ENCODE measurements at places on chromosomes 3 and 15.

GRCh38 chr3:17983106-17983505 lies 240.7 kb upstream of the TBC1D5 start:
- DNase-seq: no peak

DNA sequence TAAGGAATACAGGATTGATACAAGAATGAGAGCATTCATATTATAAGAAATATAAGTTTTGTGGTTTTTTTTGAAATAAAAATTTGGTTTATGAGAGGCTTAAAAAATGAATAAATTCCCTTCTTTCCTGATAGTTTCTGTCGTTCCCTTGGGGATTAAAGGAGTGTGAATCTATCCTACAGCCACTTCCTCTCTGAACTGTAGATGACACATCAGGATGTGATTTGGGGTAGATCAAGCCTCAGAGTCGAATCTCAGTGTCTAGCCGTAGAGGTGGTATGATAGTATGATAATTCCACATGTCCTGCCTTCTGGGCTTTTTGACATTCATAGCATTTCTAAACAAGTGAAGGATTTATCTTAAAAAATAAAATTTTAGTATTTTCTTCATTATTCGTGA lies 343.1 kb downstream of the LPP start:
- no peak for DNase-seq

- DNase-seq: no peak
Measured at GRCh38 chr3:44409640-44410410, 67.6 kb downstream of the ZNF445 start.

DNA sequence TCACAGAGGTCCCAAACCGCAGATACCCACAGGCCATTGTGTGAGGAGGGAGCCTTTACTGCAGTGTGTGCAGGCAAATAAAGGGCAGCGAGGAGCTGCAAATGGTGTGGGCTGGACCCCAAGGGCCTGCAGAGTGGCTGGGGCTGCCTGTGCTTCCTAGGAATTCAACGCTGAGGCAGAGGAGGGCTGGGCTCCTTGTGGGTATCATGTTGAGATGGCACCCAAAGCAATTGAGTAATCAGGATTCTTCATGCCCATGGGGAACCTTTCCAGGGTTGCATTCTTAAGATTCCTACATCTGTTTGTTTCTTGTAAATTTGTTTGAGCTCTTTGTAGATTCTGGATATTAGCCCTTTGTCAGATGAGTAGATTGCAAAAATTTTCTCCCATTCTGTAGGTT lies 85.4 kb upstream of the LIPC start:
- no peak for DNase-seq

- DNase-seq: no peak
Measured at GRCh38 chr3:139472380-139473010, 3.8 kb downstream of the RBP2 start.

DNA sequence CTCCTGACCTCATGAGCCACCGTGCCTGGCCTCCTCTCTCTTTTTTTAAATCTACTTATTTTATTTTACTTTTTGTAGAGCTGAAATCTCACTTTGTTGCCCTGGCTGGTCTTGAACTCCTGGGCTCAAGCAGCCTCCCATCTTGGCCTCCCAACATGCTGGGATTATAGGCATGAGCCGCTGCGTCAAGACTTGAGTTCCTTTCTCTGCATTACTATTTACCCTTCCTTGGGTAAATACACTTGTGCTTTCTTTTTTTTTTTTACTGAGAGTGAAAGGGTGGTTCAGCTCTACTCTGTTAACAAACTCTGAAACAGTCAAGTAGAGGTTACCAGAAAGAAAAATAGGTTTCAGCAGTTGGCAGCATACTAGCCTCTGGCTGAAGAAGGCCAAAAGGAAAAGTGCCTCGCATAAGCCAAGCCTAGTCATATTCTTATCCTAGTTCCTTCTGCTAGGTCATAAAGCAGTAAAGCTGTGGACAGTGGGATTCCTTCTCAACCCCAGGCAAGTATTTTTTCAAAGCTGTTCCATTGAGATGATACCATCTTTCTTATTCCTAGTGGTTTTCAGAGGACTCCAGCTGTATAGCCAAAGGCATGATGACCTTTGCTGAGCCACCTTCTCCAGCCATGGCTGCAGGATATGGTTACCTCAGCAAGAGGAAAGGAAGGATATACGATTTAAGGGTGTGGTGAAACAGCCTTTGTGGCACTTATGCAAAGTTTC lies 135.1 kb downstream of the RBPMS2 start:
- DNase-seq: no peak

- no peak for DNase-seq
Measured at GRCh38 chr15:89119489-89120478, 31.5 kb downstream of the ABHD2 start.

DNA sequence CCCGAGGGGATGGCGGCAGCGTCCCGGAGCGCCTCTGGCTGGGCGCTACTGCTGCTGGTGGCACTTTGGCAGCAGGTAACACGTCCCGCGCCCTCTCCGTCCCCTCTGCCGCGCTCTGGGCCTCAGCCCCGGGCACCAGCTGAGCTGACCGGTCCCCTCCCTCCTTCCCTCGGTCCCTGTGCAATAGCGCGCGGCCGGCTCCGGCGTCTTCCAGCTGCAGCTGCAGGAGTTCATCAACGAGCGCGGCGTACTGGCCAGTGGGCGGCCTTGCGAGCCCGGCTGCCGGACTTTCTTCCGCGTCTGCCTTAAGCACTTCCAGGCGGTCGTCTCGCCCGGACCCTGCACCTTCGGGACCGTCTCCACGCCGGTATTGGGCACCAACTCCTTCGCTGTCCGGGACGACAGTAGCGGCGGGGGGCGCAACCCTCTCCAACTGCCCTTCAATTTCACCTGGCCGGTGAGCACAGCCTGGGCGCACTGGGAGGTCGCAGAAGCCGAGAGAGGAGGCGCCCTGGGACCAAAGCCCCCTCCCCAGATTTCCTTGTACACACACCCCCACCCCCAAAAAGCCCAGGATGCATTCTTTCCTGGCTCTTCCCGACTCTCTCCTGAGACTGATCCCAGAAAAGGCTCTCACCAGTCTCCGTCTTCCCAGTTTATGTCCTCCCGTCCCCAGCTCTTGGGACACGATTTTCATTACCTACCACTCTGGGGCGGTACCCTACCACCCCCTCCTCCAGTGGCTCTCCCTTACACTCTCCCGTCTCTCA lies 705 bp downstream of the DLL4 start:
- DNase-seq: peak; percentile 66

- no peak for DNase-seq
Measured at GRCh38 chr15:78907577-78907976, 34.9 kb downstream of the MORF4L1 start.

DNA sequence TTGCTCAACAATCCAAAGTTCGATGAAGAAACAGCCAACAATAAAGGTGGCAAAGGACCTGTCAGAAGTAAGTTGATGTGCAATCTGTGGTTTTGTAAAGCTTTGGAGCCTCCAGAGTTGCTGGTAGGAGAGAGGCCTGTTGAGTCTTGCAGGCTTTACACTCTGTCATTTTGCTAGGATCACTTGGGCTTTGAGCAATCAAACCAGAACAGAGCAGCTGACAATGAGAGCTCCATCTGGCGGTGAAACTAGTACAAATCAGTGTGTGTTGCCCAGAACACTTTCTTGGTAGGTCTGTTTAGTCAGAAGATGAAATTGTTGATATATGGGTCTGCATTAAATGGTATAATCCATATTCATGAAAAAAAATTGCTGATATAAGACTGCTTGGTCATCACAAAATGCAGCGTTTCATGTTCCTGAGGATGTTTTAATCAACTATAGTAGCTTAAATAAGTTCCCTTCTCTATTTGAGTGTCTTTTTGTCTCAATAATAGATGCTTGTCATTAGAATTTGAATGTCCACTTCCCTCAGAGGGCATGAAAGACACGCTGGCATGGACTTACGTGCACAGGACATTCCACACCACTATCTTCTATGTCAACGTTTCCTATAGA lies 25.7 kb downstream of the TMOD2 start:
- peak; percentile 77 for DNase-seq

DNA sequence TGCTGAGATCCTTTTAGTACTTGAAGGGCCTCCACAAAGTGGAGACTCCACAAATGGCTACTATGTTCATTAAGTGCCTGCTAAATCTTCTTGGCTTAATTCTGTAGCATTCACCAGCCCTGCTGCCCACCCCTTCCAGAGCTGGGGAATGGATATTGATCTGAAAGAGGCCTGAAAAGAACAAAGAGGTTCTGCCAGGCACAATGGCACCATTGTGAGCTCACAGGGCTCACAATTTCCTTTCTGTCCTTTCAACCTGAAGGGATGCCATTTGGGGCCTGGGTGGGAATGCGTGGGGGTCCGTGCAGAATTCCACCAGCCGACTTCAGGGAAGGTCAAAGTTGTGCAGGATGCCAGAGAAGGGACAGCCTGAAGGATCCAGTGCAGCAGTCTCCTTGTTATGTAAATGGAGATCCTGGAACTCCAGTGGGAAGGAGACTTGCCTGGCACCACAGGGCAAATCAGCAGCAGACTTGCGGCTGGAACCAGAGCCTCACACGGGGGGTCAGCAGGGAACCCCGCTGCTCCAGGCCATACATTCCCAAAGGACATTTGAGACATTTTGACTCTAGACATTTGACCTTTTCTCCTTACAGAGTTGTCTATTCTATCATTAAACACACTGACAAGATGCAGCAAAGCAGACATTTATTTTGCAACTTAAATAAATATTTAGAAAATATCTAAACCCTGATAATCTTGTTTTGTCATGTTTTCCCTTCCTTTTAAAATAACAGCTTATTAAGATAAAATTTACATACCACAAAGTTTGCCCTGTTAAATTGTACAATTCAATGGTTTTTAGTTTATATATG lies 21.5 kb upstream of the MORF4L1 start:
- DNase-seq: no peak

Measured in BE2C (cell line).